ENCODE measurements at places on chromosomes 3 and 15.

DNA sequence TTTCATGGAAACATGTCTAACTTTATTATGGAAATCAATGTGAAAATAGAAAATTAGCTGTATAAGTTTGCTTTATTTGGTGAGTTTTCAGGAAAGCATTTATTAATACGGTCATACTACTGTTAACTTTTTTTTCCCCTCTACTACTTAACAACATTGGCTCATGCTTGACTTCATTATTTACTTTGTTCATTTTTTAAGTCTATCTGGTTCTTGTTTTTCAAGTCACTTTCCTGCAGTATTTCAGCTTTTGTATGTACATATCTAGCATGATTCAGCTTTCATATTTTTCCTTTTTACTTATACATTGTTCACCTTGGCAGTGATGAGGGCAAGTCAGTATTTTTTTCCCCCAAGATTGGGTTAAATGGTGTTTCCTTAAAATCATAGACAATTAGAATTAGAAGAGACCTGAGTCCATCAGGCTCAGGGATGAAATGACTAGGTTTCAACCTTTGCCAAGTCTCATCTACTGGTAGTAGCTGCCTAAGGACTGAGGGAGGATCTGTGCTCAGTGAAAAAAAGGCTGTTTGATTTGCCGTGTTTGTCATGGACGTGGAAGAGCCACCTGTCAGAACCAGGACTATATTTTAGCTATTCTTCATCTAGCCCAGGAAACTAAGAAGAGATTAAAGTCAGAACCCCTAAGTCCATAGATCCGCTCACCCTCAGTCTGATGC is 15.4 kb downstream of the TMOD3 start:
- no peak for DNase-seq

GRCh38 chr3:163812006-163812405 is 1266.3 kb downstream of the SI start:
- no peak for DNase-seq

GRCh38 chr3:42732196-42732828 is 29.7 kb upstream of the HHATL start:
- DNase-seq, result no peak

DNA sequence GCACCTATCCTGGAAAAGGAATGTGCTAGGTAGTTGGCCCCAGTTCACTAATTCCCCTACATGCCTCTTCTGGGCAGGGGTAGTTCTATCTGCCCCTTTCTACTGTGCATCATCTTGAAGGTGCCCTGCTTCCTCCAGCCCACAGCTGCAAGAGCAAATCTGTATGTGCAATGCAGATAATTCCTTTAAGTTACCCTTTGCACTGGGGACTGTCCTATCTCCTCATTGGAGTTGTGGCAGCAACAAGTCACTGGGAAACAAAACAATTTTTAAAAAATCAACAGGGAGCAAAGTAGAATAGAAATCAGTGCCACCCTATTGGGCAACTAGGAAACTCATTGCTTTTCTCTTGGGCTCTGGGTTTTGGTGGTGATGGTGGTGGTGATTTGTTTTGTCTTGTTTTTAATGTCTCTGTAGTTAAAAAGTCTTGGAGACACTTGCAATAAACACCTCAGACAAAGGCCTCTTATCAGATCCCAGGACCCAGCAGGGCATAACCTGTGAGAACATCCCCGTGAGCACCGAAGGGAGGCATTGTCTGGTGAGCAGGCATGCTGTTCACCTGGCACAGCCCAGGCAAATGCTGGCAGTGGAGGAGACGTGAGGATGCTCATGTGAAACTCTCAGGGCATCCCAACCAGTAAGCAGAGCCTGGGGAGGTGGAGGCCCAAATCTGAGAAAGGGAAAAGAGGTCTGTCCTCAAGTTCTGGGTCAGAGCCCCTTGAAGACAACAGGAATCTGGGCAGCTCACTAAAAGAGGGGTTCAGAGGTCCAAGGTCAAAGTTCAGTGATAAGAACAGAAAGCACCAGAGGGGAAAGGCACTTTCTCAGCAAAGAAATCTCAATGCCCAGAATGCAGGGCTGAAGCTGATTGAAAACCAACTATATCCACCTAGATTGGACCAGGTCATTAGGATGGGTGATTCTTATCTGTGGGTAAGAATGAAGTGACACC is 27.9 kb downstream of the C2CD4B start:
- no peak for DNase-seq

DNA sequence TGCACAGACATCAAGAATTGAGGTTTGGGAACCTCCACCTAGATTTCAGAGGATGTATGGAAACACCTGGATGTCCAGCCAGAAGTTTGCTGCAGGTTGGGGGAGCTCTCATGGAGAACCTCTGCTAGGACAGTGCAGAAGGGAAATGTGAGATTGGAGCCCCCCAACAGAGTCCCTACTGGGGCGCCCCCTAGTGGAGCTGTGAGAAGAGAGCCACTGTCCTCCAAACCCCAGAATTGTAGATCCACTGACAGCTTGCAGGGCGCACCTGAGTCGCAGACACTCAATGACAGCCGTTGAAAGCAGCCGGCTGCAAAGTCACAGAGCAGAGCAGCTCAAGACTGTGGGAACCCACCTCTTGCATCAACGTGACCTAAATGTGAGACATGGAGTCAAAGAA is 34.6 kb upstream of the EPHA6 start:
- no peak for DNase-seq

GRCh38 chr15:71115567-71116351 is 488 bp downstream of the THSD4 start:
- DNase-seq, result no peak

- no peak for DNase-seq
Measured at GRCh38 chr3:187027531-187028278, 97.4 kb downstream of the ST6GAL1 start.

GRCh38 chr3:134364061-134364935 is 9.9 kb downstream of the AMOTL2 start:
- no peak for DNase-seq

DNA sequence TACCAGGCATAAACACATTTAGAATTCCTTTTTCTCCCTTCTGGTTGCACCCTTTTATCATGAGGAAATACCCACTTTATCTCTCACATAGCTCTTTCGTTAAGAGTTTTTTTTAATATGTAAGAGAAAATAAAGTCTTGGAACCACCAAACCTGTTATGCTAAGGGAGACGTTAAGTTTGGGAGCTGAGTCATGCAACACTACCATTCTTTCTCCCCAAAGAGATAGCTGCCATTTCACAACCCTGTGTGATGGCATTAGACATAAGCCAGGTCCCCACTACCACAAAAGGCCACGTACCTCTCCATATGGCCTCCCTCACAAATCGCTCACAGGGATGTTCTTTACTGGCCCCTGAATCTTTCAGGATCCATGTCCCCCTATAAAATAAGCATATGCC is 7.6 kb upstream of the NIPA1 start:
- DNase-seq, result no peak

DNA sequence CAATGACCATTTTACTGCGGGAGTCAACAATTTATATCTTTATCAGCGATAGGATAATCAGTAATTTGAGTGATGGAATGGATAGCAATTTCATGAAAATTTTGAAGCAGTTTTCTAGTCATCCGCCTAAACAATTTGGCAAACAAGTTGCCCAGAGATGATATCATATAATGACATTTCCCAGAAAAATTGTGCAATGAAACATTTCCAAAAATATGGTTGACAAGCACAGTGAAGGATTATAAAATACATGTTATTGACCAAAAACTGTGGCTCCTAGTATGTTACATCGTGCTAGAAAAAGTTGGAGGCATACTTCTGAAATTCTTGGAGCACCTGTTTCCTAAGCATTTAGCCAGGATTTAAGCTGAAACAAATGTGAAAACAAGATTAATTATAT is 145.1 kb downstream of the GHSR start:
- no peak for DNase-seq

GRCh38 chr3:2420919-2421318 is 322.3 kb downstream of the CNTN4 start:
- DNase-seq, result no peak

- no peak for DNase-seq
Measured at GRCh38 chr3:65702202-65702601, 336.5 kb downstream of the MAGI1 start.

- no peak for DNase-seq
Measured at GRCh38 chr15:61038910-61039309, 190.2 kb downstream of the RORA start.

- DNase-seq, result no peak
Measured at GRCh38 chr3:45746165-45746776, 50.1 kb downstream of the SLC6A20 start.

DNA sequence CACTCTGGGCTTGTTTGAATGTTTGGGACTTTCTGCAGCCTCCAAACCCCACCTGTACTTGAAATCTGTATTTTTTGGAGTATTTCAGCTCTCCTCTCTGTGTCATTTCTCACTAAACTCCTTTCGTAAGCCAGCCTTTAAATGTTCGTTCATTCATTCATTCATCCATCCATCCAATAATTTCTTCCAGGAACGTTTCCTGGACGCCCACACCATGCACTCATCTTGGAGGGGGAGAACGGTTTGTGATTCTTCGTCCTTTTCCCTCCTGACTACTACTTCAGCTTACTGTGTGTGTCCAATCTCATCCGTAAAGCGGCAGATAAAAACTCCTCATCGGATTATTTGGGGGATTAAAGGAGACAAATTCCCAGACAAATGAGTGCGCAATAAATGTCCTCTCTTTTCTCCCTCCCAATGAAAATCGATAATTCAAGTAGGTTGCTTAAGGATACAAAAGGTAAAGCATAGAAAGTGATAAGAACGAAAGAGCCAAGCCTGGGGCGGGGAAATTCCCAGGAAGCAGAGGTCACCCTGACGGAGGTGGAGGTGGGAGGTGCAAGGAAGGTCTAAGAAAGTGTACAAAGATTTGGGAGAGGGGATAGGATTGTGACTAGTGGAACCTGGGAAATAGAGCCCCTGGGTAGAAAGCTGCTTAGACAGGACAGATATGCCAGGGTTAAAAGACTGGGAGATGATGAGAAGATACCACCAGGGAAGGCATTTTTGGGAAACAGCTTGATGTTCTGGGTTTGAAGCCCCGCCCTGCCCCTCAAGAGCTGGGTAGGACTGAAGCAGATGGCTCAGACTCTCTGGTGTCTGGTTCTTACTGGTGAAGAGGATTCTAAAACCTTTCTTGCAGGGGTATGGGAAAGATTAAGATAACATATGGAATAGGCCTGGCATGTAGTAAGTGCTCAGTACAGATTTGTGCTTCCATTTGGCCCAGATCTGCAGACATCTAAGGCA is 896 bp upstream of the KLHL25 start:
- DNase-seq, result no peak

DNA sequence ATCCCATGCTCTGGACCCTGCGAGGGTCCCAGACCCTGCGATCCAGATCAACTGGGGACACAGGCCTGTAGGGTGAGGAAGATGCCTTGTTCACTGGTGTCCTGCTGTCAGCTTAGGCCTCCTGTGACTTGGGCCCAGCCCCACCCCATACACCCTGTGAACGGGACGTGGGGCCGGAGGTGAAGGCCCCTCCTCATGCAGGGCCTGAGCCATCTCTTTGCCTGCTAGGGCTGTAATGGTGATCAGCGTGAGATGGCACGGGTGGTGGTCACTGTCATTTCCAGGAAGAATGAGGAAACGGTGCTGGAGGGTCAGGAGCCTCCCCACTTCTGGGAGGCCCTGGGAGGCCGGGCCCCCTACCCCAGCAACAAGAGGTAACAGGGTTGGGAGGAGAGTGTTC is 12.4 kb downstream of the VILL start:
- DNase-seq, result no peak

DNA sequence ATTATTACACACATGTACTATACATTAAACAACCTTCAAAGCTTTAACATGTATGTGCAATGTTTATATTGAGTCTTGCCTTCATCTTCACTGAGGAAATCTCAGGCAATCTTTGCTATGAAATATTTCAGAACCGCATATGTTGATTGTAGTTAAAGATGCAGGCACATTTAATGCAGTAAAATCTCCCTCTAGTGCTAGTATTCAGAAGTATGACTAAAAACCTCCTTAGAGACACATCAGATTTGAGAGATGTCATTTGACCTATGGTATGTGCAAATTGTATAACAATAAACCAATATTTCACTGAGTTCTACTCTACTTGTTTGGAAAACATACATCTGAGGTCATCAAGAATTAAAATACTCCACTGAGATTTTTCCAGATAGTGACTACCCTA is 123.8 kb upstream of the C15orf61 start:
- DNase-seq, result no peak

DNA sequence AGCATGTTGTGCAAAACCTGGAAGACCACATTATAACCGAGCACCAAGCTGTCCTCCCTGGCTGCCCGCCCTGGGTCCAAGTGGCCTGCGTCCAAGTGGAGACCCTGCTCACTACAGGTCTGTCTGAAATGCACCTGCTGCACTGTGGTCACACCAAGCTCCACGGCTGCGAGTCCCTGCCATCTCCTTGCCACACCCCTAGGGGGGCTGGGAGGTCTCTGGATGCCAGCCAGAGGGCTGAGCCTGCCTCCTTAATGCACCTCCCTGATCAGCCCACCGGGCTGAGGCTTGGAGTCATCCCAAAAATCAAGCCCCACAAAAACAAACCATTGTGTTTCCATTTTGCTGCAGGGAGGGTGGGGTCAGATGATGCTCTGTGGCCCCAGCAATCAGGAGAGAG is 187.1 kb downstream of the MEGF11 start:
- DNase-seq, result no peak

DNA sequence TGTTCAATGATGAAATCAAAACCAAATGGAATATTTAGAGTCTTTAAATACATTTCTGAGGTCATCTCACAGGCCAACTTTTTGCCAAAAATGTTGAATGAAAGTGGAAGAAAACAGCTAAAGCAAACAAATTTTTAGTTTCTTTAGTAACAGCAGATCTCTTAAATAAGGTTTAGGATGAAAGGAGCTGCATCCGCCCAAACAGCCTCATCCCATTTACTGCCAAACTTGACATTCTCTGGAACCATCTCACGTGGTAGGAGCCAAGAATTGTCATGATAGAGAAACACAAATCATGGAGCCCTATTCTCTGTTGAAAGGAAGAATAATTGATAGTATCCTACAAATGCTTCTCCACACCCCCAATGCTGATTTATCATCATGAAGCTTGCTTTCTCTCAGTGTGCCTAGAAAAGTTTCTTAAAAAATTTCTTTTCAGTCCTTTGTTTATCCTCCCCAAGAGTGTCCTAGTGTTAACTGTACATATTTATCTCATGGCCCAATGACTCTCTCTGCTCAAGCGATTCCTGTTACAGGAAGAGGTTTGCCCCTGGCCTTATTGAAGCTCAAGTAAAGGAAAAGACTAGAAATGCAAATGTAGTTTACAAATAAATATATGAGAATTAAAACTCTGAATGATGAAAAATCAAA is 23.4 kb downstream of the SLC9A9 start:
- DNase-seq, result no peak

GRCh38 chr3:13580256-13581023 is 31.5 kb downstream of the FBLN2 start:
- no peak for DNase-seq

DNA sequence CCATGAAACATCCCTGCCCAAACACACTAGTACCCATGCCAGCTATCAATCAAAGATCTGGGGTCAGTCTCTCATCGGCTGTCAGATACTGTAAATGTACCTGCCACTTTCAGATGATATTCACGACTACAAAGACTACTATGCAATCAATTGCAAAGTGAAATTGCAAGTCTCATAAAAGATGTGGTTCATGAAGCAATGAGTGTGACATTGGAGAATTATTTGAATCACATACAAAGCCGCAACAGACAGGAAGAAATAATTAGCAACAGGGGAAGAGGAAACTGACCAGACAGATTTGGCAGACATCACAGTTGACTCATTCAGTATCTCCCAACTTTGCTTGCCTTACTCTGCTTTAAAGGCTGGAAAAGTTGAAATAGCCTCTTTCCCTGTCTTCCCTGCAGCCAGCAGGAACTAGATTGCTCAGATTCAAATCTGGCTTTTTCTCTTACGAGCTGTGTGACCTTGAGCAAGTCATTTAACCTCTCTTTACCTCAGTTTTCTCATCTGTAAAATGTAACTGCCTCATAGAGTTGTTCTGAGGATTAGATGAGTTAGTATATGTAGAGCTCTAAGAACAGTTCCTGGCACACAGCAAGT is 95.7 kb upstream of the C3orf80 start:
- no peak for DNase-seq
